ENCODE measurements at places on chromosomes 3 and 15. TPM values are rescaled to one million over a fixed set of nuclear protein-coding genes. Genes with fewer than 3 reads are reported as not detected.

Gene TNIK
- polyA plus RNA-seq: 1.1 TPM

Gene IQCF5
- not detected for polyA plus RNA-seq

Gene U2SURP
- 122 TPM for polyA plus RNA-seq

Gene SCAMP5
- not detected for polyA plus RNA-seq

- DNase-seq: no peak
Observed at GRCh38 chr15:48072941-48073340, 47.8 kb upstream of the SLC24A5 start.

DNA sequence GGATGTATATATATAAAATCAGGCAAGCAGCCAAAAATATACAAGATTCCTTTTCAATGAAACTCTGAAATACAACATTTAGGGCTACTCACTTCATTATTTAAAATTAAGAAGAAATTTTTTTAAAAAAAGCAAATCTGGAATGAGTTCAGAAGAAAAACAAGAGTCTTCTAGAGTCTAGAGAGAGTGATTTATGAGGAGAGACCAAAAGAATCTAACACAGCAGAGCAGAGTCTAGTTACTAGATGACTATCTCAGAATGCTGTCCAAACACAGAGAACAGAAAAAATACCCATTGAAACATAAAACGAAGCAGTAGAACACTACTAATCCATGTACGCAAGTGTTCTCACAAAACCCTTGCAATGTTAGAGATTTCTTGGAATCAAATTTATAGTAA lies 275.2 kb upstream of the CBLB start:
- no peak for DNase-seq

Gene TPRG1
- not detected for polyA plus RNA-seq

All from naive B cell (primary cell).